ENCODE measurements at places on chromosomes 3 and 15. TPM values are rescaled to one million over a fixed set of nuclear protein-coding genes. Genes with fewer than 3 reads are reported as not detected.
A peak's percentile ranks its signal among the peaks of the same experiment; 100 is the strongest.

DNA sequence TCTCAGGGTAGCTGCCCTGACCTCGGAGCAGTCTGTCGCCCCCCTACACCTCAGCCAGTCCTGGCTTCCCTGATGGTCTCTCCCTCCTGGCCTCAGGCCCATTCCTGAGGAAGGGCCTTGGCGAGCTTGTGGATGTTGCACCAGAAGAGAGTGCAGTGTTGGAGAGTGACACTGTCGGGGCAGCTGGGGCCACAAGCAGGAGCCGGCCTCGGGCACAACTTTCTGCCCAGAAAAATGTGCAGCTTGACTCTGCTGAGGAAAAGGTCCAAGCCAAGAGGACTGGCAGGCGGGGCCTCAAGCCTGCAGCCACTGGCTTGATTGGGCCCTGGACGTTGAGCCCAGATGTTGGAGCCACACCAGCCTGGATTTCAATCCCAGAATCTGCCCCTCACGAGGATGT, 12.8 kb downstream of the HEMK1 start:
- no peak overlapping the region for H3K27ac ChIP-seq
- H3K36me3 ChIP-seq: no peaks in the 10 kb centered on the region
- no peak for DNase-seq
- no peak overlapping the region for H3K4me3 ChIP-seq

DNA sequence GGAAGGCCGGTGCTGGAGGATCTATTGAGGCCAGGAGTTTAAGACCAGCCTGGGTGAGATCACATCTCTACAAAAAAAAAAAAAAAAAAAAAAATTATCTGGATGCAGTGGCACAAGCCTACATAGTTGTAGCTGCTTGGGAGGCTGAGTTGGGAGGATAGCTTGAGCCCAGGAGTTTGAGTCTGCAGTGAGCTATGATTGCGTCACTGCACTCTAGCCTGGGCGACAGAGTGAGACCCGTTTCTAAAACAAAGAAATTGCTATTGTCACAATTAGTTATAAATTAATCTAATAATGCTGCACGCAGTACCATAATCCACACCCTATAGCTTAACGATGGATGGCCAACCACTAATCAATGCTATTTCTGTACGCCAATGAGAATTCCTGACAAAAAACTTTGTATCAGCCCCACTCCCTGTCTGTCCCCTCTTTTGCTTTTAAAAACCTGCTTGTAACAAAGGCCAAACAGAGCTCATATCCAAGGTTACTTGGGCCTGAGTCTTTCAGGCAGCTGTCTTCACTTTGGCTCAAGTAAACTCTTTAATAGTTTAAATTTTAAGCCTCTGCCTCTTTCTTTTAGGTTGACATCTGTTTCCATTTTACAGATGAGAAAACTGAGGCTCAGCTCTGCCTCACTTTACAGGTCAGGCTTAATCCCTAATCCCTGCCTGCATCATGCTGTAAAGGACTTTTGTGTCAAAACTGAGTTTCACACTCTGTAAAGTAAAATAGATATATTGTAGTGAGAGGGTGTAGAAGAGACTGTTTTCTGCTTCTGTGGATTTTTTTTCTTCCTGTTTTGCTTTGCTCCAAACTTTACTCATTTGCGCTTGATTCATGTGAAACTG, 10.9 kb downstream of the FLNB start:
- no peaks in the 10 kb centered on the region for H3K27me3 ChIP-seq
- peak overlapping the region; percentile 84 for H3K27ac ChIP-seq
- peaks cover 41% of the 10 kb centered on the region for H3K4me1 ChIP-seq
- H3K4me3 ChIP-seq: no peak overlapping the region
- DNase-seq: no peak

- H3K27me3 ChIP-seq: peaks cover 4% of the 10 kb centered on the region
- H3K4me3 ChIP-seq: peak overlapping the region; percentile 43
- H3K36me3 ChIP-seq: no peaks in the 10 kb centered on the region
These were observed 1.6 kb downstream of the RFTN1 start for GRCh38 chr3:16511681-16512434.

- DNase-seq: no peak
- no peaks in the 10 kb centered on the region for H3K27me3 ChIP-seq
- no peak overlapping the region for H3K27ac ChIP-seq
These were observed 64.8 kb downstream of the TRIM71 start for GRCh38 chr3:32882603-32883025.

DNA sequence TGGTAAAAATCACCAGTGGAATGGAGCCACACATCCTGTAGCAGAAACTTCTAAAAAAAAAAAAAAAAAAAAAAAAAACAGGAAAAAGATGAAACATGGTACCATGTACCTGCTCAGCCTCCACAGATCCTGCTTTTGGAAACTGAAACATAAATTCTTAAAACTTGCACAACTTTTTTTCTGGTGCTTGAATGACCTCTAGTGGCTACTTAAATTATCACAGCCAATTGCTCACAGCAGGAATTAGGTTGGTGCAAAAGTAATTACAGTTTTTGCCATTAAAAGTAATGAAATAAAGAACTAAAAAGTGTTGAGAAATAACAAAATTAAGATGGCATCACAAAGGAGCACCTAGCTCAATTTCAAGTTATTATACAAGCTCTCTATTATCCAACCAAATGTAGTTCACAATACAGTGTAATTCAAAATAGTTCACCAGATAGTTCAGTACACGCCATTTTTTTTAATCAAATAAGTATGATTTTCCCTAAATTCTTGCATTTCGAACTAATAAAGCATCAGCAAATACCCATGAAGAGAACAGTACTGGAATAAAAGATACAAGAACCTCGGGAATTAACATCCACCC, 80.6 kb downstream of the ULK4 start:
- no peak overlapping the region for H3K27ac ChIP-seq
- no peaks in the 10 kb centered on the region for H3K27me3 ChIP-seq
- no peaks in the 10 kb centered on the region for H3K36me3 ChIP-seq
- no peak overlapping the region for H3K4me3 ChIP-seq
- DNase-seq: peak; percentile 30

GRCh38 chr3:59334585-59334984, 284.8 kb upstream of the CFAP20DC start:
- DNase-seq: no peak
- H3K27me3 ChIP-seq: no peaks in the 10 kb centered on the region
- H3K4me3 ChIP-seq: no peak overlapping the region

GRCh38 chr3:146523531-146523930, 20.9 kb downstream of the PLSCR1 start:
- DNase-seq: no peak
- H3K36me3 ChIP-seq: no peaks in the 10 kb centered on the region
- no peaks in the 10 kb centered on the region for H3K27me3 ChIP-seq
- H3K4me3 ChIP-seq: no peak overlapping the region
- no peaks in the 10 kb centered on the region for H3K4me1 ChIP-seq

DNA sequence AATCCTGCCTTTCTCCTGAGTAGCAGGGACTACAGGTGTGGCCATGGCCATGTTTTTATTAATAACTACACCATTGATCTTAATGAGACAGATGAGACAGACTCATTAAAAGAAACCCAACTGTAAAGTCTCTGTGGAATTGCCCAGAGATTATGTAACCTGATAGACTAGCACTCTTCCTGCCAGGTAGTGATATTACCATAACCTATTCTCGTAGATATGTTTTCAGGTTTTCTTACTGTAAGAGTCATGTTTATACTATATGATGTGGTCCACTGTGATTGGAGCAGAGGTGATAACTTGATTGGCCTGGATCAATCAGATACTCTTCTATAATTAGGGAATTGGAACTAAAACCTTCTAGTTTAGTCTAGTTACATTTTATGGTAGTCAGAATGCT, 93.7 kb downstream of the NFKBIZ start:
- H3K4me3 ChIP-seq: no peak overlapping the region
- no peaks in the 10 kb centered on the region for H3K27me3 ChIP-seq
- no peaks in the 10 kb centered on the region for H3K36me3 ChIP-seq
- H3K27ac ChIP-seq: no peak overlapping the region

- no peak overlapping the region for H3K4me3 ChIP-seq
- DNase-seq: no peak
- H3K27me3 ChIP-seq: no peaks in the 10 kb centered on the region
- H3K4me1 ChIP-seq: no peaks in the 10 kb centered on the region
- H3K36me3 ChIP-seq: no peaks in the 10 kb centered on the region
These were observed 158.7 kb upstream of the SPRED1 start for GRCh38 chr15:38093931-38094330.

GRCh38 chr15:84608707-84609284, 8.0 kb downstream of the ZSCAN2 start:
- no peaks in the 10 kb centered on the region for H3K36me3 ChIP-seq
- H3K27ac ChIP-seq: no peak overlapping the region
- H3K4me3 ChIP-seq: no peak overlapping the region
- H3K27me3 ChIP-seq: no peaks in the 10 kb centered on the region
- H3K4me1 ChIP-seq: no peaks in the 10 kb centered on the region

DNA sequence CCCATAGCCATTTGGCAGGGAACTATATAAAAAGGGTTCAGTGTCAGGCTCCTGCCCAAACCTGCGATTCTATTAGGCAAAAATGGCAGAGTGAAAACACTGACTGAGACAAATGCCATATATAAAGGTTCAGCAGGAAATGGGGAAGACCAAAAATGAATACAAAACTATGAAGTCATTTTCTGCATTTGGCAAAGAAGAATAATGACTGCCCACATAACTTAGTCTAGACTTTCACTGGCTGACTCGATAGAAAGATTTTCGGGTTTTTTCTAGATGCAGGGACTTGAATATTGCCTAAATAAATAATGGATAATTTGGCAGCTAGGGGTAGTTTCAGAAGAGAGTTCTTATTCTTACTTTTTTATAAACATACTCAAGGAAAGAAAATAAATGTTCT, 178.0 kb downstream of the TPRG1 start:
- H3K4me1 ChIP-seq: peaks cover 2% of the 10 kb centered on the region
- no peak overlapping the region for H3K27ac ChIP-seq
- no peaks in the 10 kb centered on the region for H3K27me3 ChIP-seq
- no peak overlapping the region for H3K4me3 ChIP-seq
- DNase-seq: no peak

- H3K4me3 ChIP-seq: no peak overlapping the region
- no peak for DNase-seq
- H3K36me3 ChIP-seq: no peaks in the 10 kb centered on the region
- H3K4me1 ChIP-seq: no peaks in the 10 kb centered on the region
- H3K27me3 ChIP-seq: no peaks in the 10 kb centered on the region
These were observed 55.2 kb upstream of the KLHL25 start for GRCh38 chr15:85849946-85850345.

GRCh38 chr3:162569314-162569713, 1072.7 kb downstream of the OTOL1 start:
- H3K4me3 ChIP-seq: no peak overlapping the region
- no peak overlapping the region for H3K27ac ChIP-seq
- H3K36me3 ChIP-seq: no peaks in the 10 kb centered on the region

- H3K36me3 ChIP-seq: no peaks in the 10 kb centered on the region
- peak; percentile 60 for DNase-seq
- H3K4me1 ChIP-seq: no peaks in the 10 kb centered on the region
- H3K27me3 ChIP-seq: no peaks in the 10 kb centered on the region
- H3K4me3 ChIP-seq: no peak overlapping the region
These were observed 674.1 kb downstream of the MECOM start for GRCh38 chr3:168989396-168989795.

DNA sequence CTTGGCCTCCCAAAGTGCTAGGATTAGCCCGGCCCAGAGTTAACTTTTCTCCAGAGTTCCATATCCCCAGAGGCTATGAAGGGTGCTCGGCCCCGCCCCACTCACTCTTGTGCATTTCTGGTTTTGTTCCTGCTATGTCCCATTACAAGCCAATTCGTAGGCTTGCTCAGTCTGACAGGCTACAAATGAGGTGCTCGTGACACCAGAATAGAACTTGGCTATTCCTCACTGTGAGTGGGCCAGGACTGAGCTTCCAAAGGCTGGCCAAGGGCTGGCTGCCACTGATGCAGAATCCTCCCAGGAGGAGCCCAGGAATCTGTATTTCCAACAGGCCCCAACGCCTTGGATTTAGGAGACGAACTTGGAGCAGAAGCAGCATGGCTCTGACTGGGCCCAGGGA, 282.7 kb upstream of the C2CD4B start:
- H3K27ac ChIP-seq: no peak overlapping the region
- no peaks in the 10 kb centered on the region for H3K4me1 ChIP-seq
- H3K4me3 ChIP-seq: no peak overlapping the region
- H3K27me3 ChIP-seq: no peaks in the 10 kb centered on the region
- no peak for DNase-seq

DNA sequence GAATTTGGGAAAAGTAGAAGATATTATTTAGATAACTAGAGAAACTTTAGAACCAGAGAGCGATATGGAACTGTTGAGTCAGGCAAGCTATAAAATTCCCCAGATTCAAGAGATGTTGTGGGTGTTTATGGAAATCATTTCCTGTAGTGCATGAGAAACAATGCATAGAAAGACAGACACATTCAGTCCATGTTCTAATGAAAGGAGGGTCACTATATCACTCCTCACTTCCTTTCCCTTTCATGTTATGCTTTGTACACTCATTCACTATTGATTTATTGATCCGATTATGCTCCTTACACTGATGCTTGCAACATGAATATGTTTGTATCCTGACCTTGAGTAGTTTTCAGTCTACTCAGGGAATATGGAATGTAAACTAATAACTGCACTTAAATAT, 1459.9 kb upstream of the ALCAM start:
- no peak for DNase-seq
- H3K4me1 ChIP-seq: no peaks in the 10 kb centered on the region
- no peak overlapping the region for H3K4me3 ChIP-seq
- H3K27me3 ChIP-seq: no peaks in the 10 kb centered on the region
- H3K27ac ChIP-seq: no peak overlapping the region

DNA sequence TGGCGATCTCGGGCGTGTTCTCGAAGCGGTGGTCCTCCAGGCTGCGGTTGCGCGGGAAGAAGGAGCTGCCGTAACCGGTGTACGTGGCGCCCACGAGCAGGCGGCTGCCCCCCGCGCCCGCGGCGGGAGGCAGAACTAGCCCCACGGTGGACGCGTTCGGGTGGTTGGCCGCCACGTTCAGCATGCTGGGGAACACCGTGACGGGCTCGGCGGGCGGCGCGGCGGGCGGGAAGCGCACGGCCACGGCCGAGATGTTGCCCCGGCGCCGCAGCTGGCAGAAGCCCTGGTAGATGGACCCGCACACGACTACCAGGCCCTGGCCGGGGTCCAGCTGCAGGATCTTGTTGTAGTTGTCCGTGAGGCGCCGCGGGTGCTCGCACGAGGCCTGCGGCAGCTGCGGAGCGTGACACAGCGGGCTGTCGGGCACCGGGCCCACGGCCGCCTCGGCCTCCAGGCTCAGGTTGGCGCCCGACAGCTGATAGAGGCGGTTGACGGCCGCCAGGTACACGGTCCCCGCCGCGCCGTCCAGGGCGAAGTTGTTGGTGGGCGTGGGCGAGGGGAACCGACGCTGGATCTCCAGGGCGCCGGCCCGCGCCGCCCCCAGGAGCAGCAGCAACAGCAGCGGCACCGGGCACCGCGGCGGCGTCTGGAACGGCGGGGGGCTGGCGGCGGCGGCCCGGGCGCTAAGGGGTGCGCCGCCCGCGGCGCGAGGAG, 397 bp downstream of the PLXND1 start:
- H3K36me3 ChIP-seq: no peaks in the 10 kb centered on the region
- H3K4me1 ChIP-seq: no peaks in the 10 kb centered on the region
- no peaks in the 10 kb centered on the region for H3K27me3 ChIP-seq
- peak overlapping the region; percentile 72 for H3K27ac ChIP-seq
- peak overlapping the region; percentile 45 for H3K4me3 ChIP-seq

Gene SLC51B
- total RNA-seq: not detected

Gene TRIM59
- total RNA-seq: 3.2 TPM

Gene SAMD7
- total RNA-seq: not detected

Gene SPSB4
- 1.0 TPM for total RNA-seq

Gene FSTL1
- 265 TPM for total RNA-seq

Gene ZIC4
- not detected for total RNA-seq

Gene CAMK1
- total RNA-seq: 167 TPM

Gene NOX5
- 5.8 TPM for total RNA-seq

Gene TXNRD3
- 20.7 TPM for total RNA-seq

Gene GOLGA8S
- total RNA-seq: 0.05 TPM

Gene PTX3
- total RNA-seq: 0.55 TPM

Gene NDN
- total RNA-seq: 121 TPM
